Stimulated activated CD4-positive, alpha-beta T cell treated with anti-CD3 and anti-CD28 coated beads, Interleukin-1b, Interleukin-23, amount 100 ng/mL, for 4 hours (primary cell): ENCODE measurements at places on chromosomes 13 and 19.

DNA sequence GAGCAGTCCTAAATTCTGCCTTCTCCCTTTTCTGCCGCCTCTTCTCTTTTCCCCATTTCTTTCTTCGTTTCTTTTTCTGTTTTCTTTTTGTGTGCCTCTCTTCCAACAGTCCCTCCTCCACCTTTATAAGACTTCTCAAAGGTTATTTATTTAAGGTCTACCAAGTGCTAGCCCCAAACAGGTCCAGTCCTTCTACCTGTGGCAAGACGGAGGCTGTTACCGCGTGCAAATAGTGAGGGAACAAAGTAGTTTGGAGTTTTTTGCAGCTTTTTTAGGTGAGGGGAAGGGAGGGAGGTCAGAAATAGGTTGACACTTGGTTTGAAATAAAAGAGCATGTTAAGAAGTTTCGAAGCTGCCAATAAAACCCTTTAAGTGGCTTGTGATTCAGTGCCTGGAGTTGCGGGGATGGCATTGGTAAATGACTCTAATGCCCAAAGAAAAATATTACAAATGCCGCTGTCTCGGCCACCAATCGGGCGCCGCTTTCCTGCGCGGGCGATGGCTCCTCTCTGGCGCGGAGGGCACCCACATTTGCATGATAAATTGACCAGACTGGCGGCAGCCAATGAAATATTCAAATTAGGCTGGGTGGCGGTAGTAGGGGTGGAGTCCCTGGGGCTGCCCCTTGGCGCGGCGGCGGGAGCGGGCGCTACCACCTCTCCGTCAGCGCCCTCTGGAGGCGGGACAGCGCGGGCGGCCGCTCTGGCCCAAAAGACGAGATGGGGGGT is 7.5 kb upstream of the TSHZ3 start:
- peak; percentile 51 for DNase-seq

DNA sequence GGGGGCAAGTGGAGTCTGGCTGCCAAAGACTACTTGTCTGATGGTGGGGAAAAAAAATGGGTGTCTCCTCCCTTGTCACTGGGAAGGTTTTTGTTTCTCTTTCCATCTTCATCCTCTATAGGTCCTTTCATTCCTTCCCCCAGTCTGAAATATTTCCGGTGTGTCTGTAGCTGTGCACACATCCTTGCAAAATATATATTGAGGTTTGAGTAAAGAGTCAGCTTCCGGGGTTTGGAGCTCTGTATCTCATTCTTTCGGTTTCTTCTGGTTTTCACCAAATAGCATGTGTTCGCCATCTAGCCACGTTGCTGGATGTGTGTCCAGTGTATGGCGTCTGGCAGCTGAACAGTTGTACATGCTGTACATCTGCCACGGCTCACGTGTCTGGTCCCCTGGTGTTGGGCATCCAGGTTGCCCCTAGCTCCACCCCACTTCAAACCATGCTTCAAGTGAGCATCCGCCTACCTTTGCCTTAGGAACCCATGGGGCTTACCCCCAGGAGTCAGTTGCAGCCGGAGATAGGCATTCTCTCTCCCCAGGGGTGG is 142.2 kb downstream of the SIPA1L3 start:
- DNase-seq: peak; percentile 47

DNA sequence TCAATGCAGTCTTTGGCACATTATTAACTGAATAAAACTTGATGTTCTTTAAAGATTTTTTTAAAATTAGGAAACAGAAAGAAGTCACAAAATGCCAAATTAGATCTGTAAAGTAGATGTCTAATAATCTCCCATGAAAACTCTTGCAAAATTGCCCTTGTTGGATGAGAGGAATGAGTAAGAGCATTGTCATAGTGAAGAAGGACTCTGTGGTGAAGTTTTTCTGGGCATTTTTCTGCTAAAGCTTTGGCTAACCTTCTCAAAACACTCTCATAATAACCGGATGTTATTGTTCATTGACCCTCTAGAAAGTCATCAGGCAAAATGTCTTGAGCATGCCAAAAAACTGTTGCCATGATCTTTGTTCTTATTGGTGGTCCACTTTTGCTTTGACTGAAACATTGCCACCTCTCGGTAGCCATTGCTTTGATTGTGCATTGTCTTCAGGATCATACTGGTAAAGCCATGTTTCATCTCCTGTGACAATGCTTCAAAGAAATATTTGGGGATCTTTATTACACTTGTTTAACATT is 549.3 kb downstream of the LIG4 start:
- DNase-seq: no peak

DNA sequence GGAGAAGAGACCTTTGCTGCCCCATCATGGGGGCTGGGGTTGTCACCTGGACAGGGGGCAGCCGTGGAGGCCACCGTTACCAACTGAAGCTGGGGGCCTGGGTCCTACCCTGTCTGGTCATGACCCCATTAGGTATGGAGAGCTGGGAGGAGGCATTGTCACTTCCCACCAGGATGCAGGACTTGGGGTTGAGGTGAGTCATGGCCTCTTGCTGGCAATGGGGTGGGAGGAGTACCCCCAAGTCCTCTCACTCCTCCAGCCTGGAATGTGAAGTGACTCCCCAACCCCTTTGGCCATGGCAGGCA is 9.0 kb downstream of the EGLN2 start:
- no peak for DNase-seq

- no peak for DNase-seq
These were observed 7.1 kb upstream of the UQCR11 start for GRCh38 chr19:1612114-1613086.

GRCh38 chr19:48330012-48330681 is 4.8 kb downstream of the EMP3 start:
- peak; percentile 66 for DNase-seq

DNA sequence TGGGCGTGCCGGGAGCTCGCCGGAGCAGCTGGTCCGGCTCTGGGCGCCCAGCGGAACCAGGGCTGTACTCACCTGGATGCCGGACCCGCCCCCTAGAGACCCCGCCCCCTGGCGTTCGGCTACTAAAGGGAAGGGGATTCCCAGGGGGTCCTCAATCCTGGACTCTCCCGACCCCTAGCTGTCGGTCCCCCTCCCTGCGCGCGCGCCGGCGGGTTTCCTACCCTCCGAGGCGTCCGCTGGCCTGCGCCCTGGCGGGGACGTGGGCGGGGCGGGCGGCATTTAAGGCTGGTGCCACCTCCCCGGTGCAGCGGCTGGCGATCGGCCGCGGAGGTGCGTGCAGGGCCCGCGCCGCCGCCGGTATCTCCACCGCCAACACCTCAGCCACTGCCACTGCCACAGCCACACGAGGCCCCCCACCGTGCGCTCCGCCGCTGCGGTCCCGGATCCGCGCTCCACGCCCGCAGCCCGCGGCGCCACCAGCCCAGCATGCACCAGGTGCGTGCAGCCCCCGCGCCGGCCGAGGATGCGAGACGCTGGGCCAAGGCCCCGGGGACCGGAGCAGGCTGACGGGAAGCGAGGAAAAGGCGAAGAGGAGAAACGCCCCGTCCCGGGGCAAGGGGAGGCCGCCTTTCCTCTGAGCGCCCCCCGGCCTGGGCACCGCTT is at the start of gene ATP12A:
TSS of gene ATP12A (plus strand) at position 151 of the 663 bp plus-strand sequence. CDS start at position 487, 336 bp downstream.
- DNase-seq: peak; percentile 40

DNA sequence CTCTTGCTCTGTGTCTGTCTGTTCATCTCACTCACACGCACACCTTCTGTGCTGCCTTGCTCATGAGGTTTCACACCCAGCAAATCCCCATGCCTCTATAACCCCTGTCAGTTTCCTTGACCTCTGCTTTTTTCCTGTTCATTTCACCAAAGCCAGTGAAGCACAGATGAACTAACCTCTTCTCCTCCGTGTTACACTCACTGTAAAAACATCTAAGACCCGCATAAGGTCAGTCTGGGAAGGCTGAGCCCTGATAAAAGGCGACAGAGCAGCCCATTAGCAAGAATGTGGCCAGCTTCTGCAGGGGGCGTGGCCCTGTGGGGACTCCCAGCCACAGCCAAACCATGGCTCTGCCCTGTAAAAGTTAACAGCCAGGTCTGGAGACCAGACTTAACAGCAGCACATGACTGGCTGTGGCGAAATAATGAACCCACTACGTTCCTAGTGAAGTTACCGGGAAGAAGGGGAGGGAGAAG is 42.8 kb upstream of the NPAS1 start:
- no peak for DNase-seq

GRCh38 chr19:34523408-34523807 is 41.9 kb downstream of the WTIP start:
- no peak for DNase-seq

GRCh38 chr19:13095934-13096927 is 6.4 kb downstream of the LYL1 start:
- DNase-seq: no peak

DNA sequence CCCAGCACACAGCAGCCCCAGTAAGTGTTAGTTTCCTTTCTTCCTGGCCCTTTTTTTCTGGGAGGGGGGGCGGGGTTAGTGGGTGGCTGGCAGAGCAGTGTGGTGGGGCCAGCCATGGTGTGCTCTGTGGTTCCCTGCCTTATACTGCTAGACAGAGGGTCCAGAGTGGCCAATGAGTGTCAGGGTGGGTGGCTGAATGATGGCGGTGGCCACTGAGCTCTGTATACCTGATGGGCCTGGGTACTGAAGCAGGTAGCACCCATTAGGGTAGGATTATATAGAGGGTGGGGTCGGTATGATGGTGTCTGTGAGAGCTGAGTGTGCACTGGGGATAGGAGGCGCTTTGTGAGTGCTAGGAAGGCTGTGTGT is 13.8 kb downstream of the CIC start:
- DNase-seq: no peak

GRCh38 chr13:59755632-59756290 is 408.0 kb downstream of the DIAPH3 start:
- no peak for DNase-seq

DNA sequence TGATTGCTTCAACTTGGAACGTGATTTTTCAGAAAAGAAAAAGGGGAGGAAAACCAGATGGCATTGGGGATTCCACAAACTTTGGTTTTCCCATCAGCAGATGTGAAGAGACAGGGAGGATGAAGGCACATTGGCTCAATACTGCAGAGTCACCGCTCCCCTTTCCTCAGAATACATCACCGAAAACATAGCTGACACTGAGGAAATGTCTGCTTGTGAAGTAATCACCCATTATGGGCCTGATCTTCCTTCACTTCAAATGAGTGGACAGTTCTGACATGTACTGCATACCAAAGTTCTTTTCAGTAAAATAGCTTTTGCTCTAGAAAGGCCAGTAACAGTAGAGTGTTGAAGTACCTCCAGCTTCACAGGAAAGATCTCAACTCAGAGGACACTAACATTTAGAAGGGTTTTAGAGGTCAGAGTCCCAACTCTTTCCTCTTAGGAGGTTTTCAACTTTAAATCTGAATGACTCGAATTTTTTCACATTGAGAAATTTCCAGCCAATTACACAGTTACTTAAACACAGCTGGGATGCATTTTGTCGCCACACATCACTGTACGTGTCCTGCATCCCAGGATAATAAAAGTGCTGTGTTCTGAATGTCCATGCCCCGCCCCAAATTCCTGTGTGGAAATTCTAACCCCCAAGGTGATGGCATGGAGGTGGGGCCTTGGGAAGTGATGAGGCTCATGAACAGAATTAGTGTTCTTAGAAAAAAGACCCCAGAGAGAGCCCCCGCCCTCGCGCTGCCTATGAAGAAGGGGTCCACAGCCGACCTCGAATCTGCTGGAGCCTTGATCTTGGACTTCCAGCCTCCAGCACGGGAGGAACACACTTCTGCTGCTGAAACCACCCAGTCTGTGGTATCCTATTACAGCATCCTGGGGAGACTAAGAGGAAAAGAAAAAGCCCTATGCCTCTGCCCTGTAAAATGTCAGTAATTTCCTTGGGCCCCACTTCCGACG is 77.7 kb downstream of the COL4A1 start:
- DNase-seq: no peak

GRCh38 chr13:66225072-66225471 is 1005.1 kb downstream of the PCDH9 start:
- no peak for DNase-seq

DNA sequence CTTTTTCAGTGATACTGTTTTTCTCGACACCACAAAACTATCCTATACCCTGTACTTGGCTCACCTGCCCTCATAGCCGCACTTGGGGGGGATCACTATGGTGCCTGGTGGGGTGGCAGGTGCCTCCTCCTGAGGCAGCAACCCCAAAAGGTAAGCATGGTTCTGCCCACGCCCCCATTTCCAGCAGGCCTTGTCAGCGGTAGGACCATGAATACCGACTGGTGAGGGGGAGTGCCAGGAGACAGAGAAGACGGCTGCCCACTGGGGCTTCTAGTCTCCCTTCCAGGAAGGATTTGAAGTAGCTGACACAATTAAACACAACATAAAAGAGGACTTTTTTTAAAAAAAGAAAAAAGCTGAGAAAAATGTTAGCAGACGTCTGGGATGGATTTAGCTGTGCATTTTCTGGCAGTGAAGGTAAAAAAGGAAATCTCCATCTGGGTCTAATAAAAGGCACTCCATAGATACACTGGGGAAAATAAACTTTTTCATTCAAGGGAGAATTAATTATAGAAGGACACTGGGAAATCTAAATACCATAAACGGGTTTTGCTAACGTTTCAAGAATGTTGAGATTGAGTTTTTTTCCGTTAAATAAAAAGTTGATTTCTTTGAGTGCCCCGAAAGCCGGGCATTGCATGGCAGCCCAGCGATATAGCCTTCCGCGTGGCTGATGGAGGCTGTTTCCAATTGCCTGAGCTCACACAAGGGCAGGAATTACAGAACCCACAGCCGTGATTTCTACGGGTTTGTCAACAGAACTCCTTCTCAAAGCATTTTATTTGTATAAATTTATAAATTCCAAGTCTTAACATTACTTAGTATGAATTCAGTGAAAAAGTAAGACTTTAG is 45.1 kb downstream of the ATP11A start:
- no peak for DNase-seq

GRCh38 chr19:40921005-40921897 is 39.2 kb upstream of the CYP2A7 start:
- DNase-seq: no peak

- no peak for DNase-seq
These were observed 496.4 kb downstream of the LMO7 start for GRCh38 chr13:76132532-76132931.

- no peak for DNase-seq
These were observed 48.4 kb upstream of the CACNA1A start for GRCh38 chr19:13554506-13555240.

DNA sequence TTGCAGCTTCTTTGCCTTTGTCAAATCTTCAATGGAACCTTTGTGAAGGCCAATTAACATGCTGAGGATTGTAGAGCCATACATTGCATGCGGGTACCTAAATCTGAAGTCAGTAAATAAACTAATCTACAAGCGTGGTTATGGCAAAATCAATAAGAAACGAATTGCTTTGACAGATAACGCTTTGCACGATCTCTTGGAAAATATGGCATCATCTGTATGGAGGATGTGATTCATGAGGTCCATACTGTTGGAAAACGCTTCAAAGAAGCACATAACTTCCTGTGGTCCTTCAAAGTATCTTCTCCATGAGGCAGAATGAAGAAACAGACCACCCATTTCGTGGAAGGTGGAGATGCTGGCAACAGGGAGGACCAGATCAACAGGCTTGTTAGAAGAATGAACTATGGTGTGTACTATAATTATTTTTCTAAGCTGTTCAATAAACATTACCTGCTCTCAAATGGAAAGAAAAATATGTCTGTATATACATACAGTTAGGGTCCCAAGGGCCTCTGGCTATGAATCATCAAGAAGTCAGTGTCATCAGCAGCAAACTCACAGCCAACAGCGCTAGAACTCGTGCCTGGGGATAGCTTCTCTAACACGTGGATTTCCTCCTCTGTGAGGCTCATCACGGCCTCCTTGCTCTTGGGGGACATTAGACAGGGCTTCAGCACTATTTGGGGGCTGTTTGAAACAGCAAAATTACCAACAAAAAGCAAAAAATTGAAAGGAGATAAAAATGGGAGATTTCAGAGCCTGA is 2.9 kb upstream of the CD70 start:
- DNase-seq: no peak
